Endodermal cell (in vitro differentiated cells): ENCODE measurements at places on chromosomes 13 and 19. TPM values are rescaled to one million over a fixed set of nuclear protein-coding genes. Genes with fewer than 3 reads are reported as not detected.

- peaks cover 6% of the 10 kb centered on the region for H3K27me3 ChIP-seq
- H3K27ac ChIP-seq, result no peak overlapping the region
- no peak for DNase-seq
- no peak overlapping the region for H3K4me3 ChIP-seq
- no peaks in the 10 kb centered on the region for H3K36me3 ChIP-seq
- H3K4me1 ChIP-seq, result no peaks in the 10 kb centered on the region
Observed at GRCh38 chr19:39701291-39701690, 3.0 kb upstream of the LGALS14 start.

GRCh38 chr19:42121656-42122069, 10.6 kb downstream of the POU2F2 start:
- no peaks in the 10 kb centered on the region for H3K27me3 ChIP-seq
- no peak overlapping the region for H3K27ac ChIP-seq
- no peaks in the 10 kb centered on the region for H3K4me1 ChIP-seq
- no peaks in the 10 kb centered on the region for H3K36me3 ChIP-seq

- no peak overlapping the region for H3K27ac ChIP-seq
- no peaks in the 10 kb centered on the region for H3K27me3 ChIP-seq
- peaks cover 10% of the 10 kb centered on the region for H3K4me1 ChIP-seq
- peak; percentile 34 for DNase-seq
Observed at GRCh38 chr13:98396071-98396710, 180.7 kb downstream of the STK24 start.

- peaks cover 31% of the 10 kb centered on the region for H3K27me3 ChIP-seq
- DNase-seq, result no peak
- no peak overlapping the region for H3K27ac ChIP-seq
- no peak overlapping the region for H3K4me3 ChIP-seq
Observed at GRCh38 chr13:48216204-48216711, 16.7 kb upstream of the ITM2B start.

DNA sequence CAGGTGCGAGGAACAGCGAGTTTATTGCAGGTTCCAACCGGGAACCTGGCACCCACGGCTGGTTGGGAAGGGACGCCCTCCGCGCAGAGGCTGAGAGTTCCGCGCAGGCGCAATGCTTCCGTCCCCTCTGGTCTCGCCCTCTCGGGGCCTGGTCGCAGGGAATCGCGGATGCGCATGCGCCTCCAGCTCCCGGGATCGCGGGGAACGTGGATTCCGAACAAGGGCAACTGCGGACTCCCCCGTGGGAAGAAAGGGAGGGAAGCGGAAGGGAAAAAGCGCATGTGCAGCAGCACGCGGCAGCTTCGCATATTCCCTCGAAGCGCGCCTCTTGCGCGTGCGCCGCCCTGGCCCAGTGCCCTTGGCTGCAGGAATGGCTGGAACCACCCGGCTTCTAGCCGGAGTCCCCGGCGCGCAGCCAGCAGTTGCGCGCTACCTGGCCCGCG, 1.1 kb downstream of the TSSK6 start:
- H3K27me3 ChIP-seq, result no peaks in the 10 kb centered on the region
- H3K4me3 ChIP-seq, result no peak overlapping the region
- H3K27ac ChIP-seq, result no peak overlapping the region
- no peaks in the 10 kb centered on the region for H3K4me1 ChIP-seq
- no peak for DNase-seq

DNA sequence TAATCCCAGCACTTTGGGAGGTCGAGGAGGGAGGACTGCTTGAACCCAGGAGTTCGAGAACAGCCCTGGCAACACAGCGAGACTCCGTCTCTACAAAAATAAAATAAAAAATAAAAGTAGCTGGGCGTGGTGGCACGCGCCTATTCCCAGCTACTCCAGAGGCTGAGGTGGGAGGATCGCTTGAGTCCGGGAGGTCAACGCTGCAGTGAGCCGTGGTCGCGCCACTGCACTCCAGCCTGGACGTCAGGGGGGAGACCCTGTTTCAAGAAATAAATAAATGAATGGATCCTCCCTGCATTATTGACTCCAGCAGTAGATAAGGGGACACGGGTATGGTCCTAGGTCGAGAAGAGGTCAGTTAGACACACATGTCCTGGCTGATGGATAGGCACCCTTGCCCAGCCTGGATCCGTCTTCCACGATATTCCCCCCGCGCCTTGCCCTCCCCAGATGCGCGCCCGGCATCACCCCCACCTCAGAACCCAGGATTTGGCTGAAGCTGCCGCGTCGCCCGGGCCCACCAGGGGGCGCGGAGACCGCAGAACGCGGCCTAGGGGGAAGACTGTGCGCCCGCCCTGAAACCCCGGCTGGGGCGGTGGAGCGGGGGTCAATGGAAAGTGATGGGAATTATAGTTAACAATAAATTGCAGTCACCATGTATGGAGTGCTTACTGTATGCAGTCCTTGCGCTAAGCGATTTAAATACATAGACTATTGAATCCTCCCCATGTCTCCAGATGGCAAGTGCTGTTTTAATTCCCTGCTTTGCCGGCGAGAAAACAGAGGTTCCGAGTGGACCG, 2.1 kb upstream of the HOOK2 start:
- H3K4me3 ChIP-seq, result peak overlapping the region; percentile 82
- no peaks in the 10 kb centered on the region for H3K36me3 ChIP-seq
- H3K27ac ChIP-seq, result no peak overlapping the region
- H3K4me1 ChIP-seq, result no peaks in the 10 kb centered on the region

DNA sequence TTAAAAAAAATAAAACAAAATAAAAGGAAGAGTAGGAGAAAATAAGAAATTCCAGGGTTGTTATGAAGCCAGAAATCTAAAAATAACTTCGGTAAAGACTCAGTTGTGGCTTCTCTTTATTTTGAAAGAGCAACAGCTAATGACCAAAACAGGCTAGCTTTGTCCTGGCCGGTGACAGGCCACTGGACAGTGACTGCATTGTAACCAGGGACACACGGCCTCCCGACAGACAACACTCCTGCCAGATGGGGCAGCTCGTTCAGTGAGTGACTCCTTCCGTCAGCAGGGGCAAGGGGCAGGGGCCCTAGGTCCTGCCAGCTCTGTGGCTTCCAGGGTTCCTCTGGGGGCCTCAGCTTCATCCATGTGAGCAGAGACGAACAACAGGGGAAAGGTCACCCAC, 173.4 kb downstream of the KATNAL1 start:
- no peaks in the 10 kb centered on the region for H3K36me3 ChIP-seq
- no peak overlapping the region for H3K27ac ChIP-seq
- no peaks in the 10 kb centered on the region for H3K27me3 ChIP-seq
- no peak overlapping the region for H3K4me3 ChIP-seq
- H3K4me1 ChIP-seq, result peaks cover 9% of the 10 kb centered on the region
- no peak for DNase-seq

- no peak for DNase-seq
- H3K4me3 ChIP-seq, result no peak overlapping the region
- H3K27ac ChIP-seq, result no peak overlapping the region
- no peaks in the 10 kb centered on the region for H3K27me3 ChIP-seq
- H3K4me1 ChIP-seq, result no peaks in the 10 kb centered on the region
Observed at GRCh38 chr19:1634242-1634937, 18.0 kb downstream of the TCF3 start.

DNAAF3 gene
- total RNA-seq, result 5.0 and 5.9 TPM in 2 replicates
